ENCODE measurements at places on chromosomes 1 and 21.

- no peak for DNase-seq
Observed at GRCh38 chr21:41885341-41886024, 6.3 kb upstream of the PRDM15 start.

- DNase-seq = peak; percentile 69
Observed at GRCh38 chr1:209870151-209870831, 42.5 kb downstream of the UTP25 start.

- no peak for DNase-seq
Observed at GRCh38 chr1:41689139-41689538, 204.7 kb upstream of the EDN2 start.

GRCh38 chr1:18724801-18725200, 94.2 kb downstream of the PAX7 start:
- DNase-seq = no peak

DNA sequence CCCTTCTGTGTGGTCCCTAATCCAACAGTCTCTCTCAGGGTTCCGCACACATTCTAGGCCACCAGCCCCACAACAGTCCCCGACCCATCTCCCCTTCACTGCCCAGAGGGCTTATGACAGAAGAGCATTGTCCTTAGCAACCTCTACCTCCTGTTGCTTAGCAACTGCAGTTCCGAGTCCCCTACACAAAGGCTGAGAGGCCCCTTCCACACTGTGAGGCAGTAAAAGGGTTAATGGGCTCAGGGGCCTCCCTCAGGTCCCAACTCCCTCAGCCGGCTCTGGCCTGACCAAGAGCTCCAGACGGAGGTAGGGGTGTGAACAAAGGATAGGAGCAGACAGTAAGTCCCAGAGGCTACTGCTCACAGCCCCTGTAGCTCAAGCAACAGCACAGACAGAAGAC, 4.3 kb downstream of the IGSF9 start:
- no peak for DNase-seq

DNA sequence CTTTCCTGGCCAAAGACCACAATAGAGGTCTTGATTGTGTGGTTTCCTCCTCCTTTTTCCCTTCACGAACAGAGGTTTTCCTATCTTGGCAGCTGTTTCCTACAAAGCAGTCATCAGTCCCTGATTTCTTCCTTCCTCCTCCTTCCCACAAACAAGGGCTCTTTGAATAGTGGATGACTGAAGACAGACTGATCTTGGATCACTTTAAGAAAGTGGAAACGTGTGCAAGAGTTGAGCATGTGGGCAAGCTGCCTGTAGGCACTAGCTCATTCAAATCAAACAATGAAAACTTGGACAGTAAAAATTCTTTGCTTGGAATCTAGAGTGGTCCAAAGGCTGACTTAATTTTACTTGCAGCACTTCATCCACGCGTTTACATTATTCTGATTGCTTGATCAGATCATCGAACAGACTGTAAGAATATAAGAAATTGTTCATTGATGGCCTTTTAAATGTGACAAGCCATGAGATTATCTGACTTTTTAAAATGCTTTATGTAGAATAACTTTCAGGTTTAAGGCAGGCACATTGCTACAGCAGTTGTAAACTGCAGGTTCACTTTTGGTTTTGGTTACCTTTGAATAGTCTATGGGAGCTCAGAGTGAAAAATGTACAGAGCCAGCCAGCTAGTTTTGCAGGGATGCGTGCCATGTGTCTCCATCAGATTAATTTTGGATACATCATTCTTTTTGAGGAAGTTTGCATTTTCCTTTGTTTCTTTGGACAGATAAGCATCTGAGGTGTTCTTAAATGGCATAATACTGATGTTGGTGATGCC, 34.4 kb downstream of the ADGRL2 start:
- peak; percentile 92 for DNase-seq

DNA sequence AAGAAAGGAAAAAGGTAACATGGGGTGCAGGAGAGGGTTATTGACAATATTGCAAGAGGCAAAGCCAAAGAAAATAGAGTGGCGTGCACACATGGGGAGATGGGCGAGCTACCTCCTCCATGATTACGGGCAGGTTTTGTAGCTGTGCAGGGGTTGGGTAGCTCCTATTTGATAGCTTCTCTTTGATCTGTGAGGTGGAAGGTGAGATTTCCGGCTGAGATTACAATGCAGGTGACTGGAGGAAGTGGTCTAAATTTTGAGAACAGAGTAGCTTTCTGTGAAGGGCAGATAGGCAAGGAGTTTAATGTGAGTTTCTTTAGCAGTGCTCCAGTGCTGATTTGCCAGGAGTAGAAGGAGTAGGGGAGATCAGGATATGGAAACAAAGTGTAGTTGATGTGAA, 263.4 kb downstream of the PLA2G4A start:
- DNase-seq = no peak

- DNase-seq = no peak
Observed at GRCh38 chr1:159974350-159974965, 20.4 kb upstream of the SLAMF9 start.

- DNase-seq = peak; percentile 96
Observed at GRCh38 chr21:28485301-28486022, 507.2 kb downstream of the LTN1 start.

GRCh38 chr21:37496972-37497371, 130.4 kb downstream of the DYRK1A start:
- peak; percentile 30 for DNase-seq

DNA sequence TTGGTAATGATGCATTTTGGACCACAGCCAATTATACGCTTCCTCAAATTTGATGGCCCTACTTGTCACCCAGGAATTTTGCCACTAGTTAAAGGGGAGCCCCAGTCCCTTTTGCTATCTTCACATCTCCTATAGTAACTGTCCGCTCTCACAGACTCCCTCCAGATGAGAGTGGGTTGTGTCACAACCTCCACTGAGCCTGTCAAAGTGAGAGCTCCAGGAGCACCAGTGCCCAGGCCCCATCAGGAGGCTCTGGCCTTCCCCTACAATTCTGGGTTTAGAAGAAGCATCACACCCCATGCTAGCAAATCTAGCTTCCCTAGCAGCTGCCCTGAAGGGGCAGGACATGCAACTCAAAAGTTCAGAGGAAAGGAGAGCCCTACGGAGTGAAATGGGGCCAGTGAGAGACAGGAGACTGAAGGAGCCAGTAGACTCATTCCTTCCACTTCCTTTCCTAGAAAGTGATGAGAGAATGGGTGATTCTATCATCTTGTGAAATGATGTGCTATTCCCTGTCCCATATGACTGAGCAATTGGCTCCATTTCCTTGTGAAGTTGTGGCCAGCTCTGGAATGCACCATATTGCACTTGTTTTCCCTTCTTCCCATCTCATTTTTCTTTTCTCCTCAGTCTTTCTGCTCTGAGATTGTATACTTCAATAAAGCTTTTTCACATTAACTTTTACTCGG, 541.3 kb downstream of the DPYD start:
- peak; percentile 62 for DNase-seq

DNA sequence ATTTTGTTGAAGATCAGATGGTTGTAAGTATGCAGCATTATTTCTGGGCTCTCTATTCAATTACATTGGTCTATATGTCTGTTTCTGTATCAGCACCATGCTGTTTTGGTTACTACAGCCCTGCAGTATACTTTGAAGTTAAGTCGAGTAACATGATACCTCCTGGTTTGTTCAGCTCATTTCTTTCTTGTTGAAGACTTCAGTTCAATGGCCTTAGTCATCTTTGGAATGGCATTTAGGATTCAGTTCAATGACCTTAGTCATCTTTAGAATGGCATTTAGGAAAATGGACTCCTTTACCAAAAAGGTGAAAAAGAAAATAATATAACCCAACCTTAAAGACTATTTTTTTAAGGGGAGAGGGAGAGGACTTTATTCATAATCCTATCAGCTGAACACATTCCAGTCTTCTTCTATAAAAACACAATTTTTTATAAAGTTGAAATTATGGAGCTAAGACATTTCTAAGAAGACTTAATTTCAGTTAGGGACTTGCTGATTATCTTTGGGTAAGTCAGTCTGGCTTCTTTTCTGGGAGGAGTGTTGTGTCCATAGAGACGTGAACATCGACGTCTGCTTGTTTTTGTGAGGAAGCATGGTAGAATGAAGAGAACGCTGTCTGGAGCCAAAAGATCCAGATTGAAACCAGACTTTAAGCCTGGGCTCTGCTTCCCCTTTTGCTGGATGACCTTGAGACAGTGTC, 48.3 kb downstream of the DDR2 start:
- DNase-seq = peak; percentile 43

DNA sequence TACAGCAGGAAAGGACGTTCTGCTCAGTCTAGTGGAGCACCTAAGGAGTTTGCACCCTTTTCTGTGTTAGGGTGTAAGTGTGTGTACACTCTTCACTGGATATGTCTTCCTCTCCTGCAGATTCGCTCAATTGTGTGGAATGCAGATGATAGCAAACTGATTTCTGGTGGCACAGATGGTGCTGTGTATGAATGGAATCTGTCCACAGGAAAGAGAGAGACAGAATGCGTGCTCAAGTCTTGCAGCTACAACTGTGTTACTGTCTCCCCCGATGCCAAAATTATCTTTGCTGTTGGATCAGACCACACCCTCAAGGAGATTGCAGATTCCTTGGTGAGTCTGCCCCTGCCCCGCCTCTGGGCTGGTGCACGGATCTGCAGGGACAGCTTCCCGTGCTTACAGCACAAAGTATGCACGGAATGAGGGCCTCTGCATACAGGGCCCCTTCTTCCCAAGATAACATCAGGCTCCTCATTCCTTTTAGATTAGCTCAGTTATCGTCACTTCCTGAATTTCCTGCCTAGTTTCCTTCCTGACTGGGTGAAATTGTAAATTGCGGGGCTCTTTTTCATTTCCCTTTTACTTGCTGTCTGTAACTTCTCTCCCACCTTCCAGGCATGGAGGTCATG, 34.6 kb downstream of the CFAP57 start:
- DNase-seq = peak; percentile 97

- peak; percentile 81 for DNase-seq
Observed at GRCh38 chr1:17059391-17060305, 5.8 kb upstream of the SDHB start.

DNA sequence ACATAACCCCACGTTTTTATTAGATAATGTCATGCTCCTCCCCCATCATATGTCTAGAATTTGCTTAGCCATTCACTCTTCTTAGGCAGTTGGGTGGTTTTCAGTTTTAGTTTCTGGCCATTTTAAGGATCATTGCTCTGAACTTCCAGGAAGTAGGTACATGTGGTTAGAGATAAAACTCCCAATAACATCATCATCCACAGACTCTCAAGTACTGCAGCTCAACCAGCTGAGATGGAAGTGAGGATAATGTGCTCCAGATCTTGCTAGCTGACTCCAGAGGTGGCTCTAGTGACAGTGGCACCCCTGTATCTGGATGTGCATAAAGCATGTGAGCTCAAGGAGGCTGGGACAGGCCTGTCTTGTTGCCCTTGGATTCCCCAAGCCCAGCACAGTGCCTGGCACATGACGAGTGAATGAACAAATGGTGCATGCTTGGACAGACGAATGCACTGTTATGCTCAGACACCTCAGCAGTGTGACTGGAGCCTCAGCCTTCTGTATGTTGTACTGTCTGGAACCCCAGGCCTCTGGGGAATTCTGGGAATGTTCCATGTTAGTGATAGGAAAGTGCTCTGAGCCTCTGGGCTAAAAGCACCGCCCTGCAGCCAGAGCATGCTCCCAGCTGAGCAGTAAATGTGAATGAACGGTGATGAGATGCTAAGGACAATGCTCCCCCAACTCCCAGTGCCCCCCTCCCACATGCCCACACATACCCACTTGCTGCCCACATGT, 16.4 kb upstream of the KCNN3 start:
- no peak for DNase-seq

DNA sequence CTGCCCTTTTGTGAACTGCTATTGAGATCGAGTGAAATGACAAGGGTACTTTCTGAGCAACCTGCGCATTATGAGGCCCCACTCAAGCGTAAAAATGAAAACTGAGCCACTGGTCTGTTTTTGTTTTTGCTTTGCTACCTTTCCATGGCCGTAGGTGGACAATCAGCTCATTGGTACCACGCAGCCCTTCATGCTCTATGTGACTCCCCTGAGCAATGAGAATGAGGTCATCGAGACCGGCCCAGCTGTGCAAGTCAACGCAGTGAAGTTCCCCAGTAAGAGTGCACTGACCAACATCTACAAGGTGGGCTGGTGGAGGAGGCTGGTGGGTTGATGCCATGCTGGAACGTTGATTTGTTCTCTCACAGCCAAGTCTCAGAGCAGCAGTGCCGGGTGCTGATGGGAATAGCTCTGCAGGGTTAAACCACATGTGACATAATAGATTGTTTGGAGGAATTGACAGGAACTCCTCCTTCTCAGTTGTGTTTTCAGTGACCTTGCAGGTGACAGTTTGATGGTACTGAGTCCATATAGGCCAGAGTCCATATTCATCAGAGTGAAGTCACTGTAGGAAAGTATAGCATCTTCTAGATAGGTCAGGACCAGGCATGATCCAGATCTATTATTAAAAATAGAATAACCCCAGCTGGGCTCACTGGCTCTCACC, 170.3 kb downstream of the VPS13D start:
- DNase-seq = no peak

DNA sequence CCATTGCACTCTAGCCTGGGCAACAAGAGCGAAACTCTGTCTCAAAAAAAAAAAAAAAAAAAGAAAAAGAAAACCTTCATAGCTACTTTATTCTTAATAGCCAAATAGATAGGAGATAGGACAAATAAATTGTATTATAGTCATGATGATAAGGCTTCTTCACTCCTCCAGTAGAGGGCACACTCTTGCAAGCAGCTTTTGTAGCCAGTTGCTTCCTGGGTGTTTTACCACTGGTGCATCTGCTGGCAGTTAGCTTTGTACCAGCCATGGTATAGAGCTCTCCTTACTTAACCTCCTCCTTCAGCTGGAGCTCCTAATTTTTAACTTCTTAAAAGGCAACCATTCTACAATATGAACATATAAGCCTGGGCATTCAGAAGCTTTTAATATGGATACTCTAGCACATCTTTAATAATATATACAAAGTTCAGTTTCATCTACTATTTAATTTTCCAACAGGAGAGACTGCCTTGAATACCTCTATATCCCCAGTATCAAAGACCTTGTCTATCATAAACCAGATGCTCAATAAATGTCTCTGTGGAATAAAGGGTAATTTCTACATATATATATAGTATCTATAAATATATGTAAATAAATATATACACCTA, 35.8 kb downstream of the EVI5 start:
- DNase-seq = peak; percentile 73

GRCh38 chr21:27329255-27329851, 362.5 kb upstream of the ADAMTS5 start:
- peak; percentile 48 for DNase-seq

DNA sequence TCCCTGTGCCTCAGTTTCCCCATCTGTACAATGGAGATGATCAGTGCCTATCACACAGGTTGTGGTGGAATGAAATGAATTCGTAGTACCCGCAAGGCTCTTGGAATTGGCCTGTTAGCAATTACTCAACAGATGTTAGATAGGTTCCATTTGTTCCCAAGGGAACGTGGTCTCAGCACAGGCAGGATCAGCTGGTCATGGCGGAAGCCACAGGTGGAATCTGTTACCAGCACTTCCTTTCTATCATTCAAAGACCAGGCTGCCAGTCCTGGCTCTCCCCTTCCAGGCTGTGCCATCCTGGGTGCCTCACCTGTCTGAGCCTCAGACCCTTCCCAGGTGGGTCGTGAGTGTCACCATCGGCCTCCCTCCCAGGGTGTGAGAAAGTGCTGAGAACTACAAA, 61.5 kb downstream of the FBXO2 start:
- DNase-seq = no peak
